A549 treated with CORT108297 at 1 μM for 4 hours (cell line): ENCODE measurements at places on chromosomes 6 and 20. TPM values are rescaled to one million over a fixed set of nuclear protein-coding genes. Genes with fewer than 3 reads are reported as not detected.

The RBM38 gene
- 24.0 to 36.3 TPM (median 34.7 TPM) in 5 replicates for total RNA-seq

The SCRT2 gene
- not detected in 5 replicates for total RNA-seq

The LTA gene
- total RNA-seq = 0.11 to 0.23 TPM in 2 of 5 replicates, not detected in the others

The SLC35F1 gene
- total RNA-seq = not detected in 5 replicates

The TTK gene
- 17.1 to 23.0 TPM (median 19.1 TPM) in 5 replicates for total RNA-seq

The FAM83C gene
- 0.04 to 0.10 TPM (median 0.06 TPM) in 4 of 5 replicates, not detected in the other for total RNA-seq

The NR2E1 gene
- 0.03 to 0.09 TPM (median 0.04 TPM) in 4 of 5 replicates, not detected in the other for total RNA-seq

The MAFB gene
- 0.07 to 0.13 TPM (median 0.09 TPM) in 4 of 5 replicates, not detected in the other for total RNA-seq

The SIM1 gene
- total RNA-seq = not detected in 5 replicates

The DUSP15 gene
- total RNA-seq = 0.43 to 1.1 TPM (median 0.99 TPM) in 5 replicates

The LYRM4 gene
- 25.7 to 36.4 TPM (median 33.0 TPM) in 5 replicates for total RNA-seq

The FOXF2 gene
- total RNA-seq = 19.0 to 26.9 TPM (median 26.0 TPM) in 5 replicates

The ENPP5 gene
- not detected in 5 replicates for total RNA-seq

The SNAP25 gene
- 14.2 to 19.0 TPM (median 18.4 TPM) in 5 replicates for total RNA-seq

The LINC00237 gene
- not detected in 5 replicates for total RNA-seq

The ZBP1 gene
- total RNA-seq = 0.08 TPM in 1 of 5 replicates, not detected in the others

The ACSS1 gene
- total RNA-seq = 8.8 to 13.2 TPM (median 13.1 TPM) in 5 replicates

The GHRH gene
- not detected in 5 replicates for total RNA-seq

The ANGPT4 gene
- 0.01 to 0.04 TPM (median 0.02 TPM) in 4 of 5 replicates, not detected in the other for total RNA-seq

The TOX2 gene
- total RNA-seq = 8.0 to 13.1 TPM (median 11.2 TPM) in 5 replicates

The CTAGE9 gene
- total RNA-seq = not detected in 5 replicates

The TP53TG5 gene
- not detected in 5 replicates for total RNA-seq

The HCRTR2 gene
- not detected in 5 replicates for total RNA-seq

The EEF1A1 gene
- total RNA-seq = 7,472 to 9,100 TPM (median 7,583 TPM) in 5 replicates

The RAET1E gene
- total RNA-seq = 2.2 to 3.7 TPM (median 2.6 TPM) in 5 replicates

The LRFN2 gene
- not detected in 5 replicates for total RNA-seq

The LHFPL5 gene
- total RNA-seq = 0.20 to 0.23 TPM in 2 of 5 replicates, not detected in the others

The TREM1 gene
- total RNA-seq = 0.10 to 0.23 TPM (median 0.16 TPM) in 4 of 5 replicates, not detected in the other

The HLA-DRA gene
- total RNA-seq = not detected in 5 replicates

The CST3 gene
- 224 to 428 TPM (median 398 TPM) in 5 replicates for total RNA-seq

The MAS1 gene
- total RNA-seq = not detected in 5 replicates

The TDRD6 gene
- total RNA-seq = not detected in 5 replicates

The TCP11 gene
- not detected in 5 replicates for total RNA-seq

The E2F1 gene
- 22.0 to 33.5 TPM (median 30.9 TPM) in 5 replicates for total RNA-seq

The FYN gene
- 3.8 to 7.4 TPM (median 5.6 TPM) in 5 replicates for total RNA-seq

The LPIN3 gene
- 8.4 to 14.9 TPM (median 11.1 TPM) in 5 replicates for total RNA-seq
